ENCODE measurements at places on chromosomes 6 and 20.

GRCh38 chr6:161066511-161066910, 74.9 kb downstream of the MAP3K4 start:
- DNase-seq = no peak

- no peak for DNase-seq
These were observed 261.8 kb upstream of the QKI start for GRCh38 chr6:163152701-163153100.

- DNase-seq = no peak
These were observed 80.7 kb upstream of the CNKSR3 start for GRCh38 chr6:154591234-154591633.

- DNase-seq = no peak
These were observed 122.4 kb downstream of the IPCEF1 start for GRCh38 chr6:154234019-154234772.

- peak; percentile 83 for DNase-seq
These were observed 55.0 kb upstream of the FOXC1 start for GRCh38 chr6:1554476-1555310.

GRCh38 chr6:40440053-40440452, 147.1 kb downstream of the LRFN2 start:
- no peak for DNase-seq

DNA sequence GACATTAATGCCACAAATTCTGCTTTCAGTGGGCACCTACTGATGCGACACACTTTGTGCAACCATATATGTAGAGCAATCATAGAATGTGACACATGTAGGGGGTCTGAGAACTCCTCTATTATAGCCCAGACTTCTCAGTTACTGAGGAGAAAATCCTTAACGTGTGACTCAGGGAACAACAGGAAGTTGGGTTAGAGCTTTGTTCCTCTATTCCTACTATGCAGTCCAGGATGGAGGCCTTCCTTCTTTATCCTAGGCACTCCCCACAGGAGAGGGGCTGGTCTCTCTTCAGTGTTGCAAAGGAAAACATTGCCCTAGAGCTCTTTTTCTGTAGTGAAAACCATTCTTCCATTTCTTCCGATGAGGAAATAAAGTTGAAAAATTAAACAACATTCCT, 39.6 kb upstream of the RCAN2 start:
- no peak for DNase-seq

DNA sequence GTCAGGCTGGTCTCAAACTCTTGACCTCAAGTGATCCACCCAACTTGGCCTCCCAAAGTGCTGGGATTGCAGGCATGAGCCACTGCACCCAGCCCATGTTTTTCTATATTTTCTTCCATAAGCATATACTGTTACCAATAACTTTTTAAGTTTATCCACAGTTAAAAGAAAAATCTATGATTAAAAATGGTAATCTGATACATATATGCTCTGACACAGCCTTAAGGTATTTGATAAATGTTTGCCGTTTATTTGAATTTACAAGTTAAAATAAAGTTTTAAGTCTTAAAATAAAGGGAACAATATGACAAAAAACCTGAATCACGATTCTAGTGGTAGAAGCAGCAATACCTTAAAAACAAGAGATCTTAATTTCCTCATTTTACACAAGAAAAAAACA, 5.2 kb downstream of the STK38 start:
- DNase-seq = no peak

- DNase-seq = no peak
These were observed 34.8 kb upstream of the MYB start for GRCh38 chr6:135146162-135146934.

DNA sequence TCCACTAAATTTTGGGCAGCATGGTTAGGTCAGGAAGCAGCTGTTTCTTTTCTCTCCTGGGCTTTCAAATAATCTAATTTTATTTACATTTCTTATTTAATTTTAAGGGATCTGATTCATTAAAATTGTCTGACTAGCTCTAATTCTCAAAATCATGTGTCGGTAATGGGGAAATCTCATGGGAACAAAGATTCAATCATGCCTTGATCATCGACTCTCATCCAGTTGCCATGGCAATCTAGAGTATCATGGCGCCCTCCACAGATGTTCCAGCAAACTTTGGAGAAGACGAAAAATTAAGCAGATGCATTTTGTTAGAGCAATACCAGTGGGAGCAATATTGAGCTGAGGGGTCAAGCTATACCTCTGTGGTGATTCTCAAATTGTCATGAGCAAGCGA, 358.0 kb upstream of the CDH4 start:
- DNase-seq = no peak

GRCh38 chr20:62458275-62459251, 17.2 kb downstream of the GATA5 start:
- DNase-seq = no peak

DNA sequence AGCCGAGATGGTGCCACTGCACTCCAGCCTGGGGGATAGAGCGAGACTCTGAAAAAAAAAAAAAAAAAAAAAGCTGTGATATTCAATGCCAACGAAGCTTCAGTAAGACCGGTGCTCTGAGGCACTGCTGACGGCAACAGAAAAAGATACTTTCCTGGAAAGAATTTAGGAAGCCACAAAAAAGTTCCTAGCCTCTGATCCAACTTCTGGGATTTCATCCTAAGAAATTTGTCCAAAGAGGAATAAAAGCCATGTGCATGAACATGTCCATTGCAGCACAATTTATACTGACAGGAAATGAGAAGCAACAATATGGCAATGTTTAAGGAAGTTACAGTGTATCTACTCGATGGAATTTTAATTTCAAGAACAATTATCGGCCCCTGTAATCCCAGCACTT, 24.5 kb upstream of the CARMIL1 start:
- no peak for DNase-seq

GRCh38 chr6:34736823-34737222, 20.5 kb upstream of the SNRPC start:
- DNase-seq = no peak

DNA sequence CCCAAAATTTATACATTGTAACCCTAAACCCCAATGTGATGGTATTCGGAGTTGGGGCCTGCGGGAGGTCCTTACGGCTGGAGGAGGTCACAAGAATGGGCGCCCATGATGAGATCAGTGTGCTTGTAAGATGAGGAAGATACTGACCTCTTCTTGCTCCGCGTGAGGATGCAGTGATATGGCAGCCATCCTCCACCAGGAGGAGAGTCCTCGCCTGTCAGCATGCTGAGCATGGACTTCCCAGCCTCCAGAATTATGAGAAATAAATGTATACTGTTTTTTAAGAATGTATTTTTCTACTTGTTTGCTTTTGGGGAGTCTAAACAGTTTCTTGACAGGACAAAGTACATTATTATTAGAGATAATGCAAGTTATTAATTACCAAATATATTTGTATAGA, 8.7 kb upstream of the SYNDIG1 start:
- no peak for DNase-seq

DNA sequence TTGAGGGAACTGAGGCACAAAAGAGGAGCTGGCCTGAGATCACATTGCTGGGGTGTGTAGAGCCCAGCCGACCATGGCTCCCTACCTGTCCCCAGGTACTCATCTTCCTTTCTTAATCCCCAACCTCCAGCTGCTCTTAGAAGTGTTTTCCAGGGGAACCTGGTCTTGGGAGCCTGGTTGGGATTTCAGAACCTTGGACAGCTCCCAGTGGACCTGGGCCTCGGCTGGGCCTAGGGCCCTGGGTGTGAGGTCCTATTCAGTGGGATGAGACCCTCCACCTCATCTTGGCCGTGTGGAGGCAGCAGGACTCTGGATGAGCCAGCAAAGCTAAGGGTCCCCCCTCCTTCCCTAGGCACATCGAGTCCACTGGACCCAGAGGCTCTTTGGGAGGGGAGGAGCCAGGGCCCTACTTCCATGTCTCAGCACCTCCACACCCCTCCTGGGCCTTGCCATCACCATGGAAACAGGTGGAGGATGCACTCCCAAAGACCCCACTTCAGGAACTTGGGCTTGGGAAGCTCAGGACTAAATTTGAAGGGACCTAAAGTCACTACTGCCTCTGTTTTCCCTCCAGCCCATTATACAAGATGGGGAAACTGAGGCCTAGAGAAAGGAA, 38.5 kb downstream of the DLGAP4 start:
- no peak for DNase-seq

DNA sequence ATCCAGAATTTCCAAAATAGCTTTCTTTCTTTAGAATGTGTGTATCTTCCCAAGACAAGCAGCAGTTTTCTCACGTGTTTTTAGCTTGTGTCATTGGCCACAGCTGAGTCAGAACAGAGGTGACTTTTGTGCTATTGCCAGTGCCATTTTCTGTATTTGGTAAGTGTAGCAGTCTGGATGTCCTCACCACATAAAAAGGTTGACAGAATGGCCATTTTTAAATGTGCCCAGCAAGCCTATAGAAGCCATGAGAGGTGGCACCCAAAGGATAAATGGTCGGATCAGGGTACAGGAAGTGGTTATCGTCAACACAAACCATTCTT, 269.5 kb upstream of the HSF2 start:
- no peak for DNase-seq

DNA sequence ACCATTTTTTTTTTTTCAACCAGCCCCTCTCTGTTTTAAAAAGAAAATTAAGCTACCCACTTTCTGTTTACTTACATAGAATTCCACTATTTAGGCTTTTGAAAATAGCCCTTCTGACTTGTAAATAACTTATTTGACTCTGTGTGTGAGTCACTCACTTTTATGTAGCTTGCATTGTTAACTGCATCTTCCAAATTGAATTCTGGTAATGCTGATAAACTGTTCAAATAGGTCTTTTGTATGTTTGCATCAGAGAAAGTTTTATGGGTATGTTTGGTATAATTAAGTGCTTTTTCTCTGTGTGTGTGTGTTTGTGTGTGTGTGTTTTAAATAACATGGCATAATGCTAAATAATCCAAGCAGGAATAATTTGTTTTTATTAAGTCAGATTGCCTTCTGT, 360.1 kb downstream of the PLCB1 start:
- no peak for DNase-seq

- DNase-seq = no peak
These were observed 262.0 kb upstream of the JARID2 start for GRCh38 chr6:14983599-14984518.

DNA sequence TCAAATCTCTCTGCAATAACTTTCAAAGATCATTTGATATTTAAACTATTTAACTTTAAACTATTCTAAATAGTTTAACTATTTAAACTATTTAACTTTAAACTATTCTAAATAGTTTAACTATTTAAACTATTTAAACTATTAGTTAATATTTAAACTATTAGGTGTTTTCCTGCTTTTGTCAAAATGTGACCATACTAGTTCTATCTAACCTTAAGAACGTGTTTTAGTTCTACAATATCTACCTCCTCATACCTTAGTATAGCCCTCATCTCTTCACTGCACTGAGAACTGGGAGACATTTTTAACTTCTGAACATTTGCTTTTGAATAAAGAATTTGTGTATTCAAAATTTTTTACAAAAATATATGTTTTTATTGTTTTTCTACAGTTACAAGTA, 429.1 kb downstream of the ADGRB3 start:
- DNase-seq = no peak

DNA sequence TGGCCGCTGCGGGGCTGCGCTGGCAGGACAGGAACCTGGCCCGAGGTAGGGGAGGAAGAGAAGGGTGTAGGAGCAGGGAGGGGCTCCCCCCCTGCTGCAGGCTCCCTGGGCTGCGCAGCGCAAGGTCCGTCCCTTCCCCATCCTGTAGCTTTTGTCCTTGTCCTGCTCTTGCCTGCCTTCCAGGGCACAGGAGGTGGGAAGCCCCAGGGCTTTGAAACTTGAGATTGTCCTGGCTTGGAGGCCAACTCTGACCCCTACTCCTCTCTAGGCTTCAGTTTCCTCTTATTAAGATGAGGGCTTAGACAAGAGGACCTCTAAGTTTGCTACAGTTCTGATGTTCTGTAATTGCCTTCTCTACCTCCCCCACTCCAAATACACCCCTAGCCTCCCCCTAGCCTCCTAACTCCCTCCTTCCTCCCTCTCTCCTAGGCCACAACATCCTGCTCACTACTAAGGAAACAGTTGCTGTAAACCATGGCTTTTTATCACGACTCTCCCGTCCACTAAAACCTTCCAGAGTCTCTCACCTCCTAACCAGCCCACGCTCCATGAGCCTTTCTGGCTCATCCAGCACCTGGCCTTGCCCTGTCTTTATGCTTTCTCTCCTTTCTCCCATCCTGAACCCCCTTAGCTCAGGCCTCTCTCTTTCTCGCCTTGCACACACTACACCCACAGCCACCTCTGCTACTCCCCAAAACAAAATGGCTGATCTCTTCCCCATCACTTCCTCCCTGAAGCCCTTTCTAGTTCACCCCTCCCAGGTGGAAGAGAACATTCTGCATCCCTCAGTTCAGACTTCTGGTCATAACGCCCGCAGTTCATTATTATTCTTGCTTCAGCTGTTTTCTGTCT, 10.2 kb downstream of the UNC5CL start:
- no peak for DNase-seq

- DNase-seq = no peak
These were observed 172.4 kb downstream of the PLCB4 start for GRCh38 chr20:9241232-9241692.

DNA sequence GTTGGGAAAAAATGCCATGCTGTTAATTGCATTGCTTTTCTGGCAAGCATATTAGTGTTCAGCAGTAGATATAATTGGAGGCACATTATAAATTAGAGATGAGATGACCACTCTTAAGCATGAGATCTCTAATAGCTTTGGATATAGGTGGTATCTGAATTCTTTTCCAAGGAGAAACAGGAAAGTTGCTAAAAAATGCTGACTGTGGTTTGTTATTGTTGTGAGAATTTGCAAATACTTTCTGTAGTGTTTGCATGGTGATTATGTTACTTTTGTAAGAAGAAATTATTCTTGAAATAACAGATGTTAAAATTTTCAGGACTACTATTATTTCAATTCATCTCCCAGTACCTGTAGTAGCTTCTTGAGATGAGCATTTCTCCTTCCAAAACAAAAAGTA, 225.2 kb downstream of the TBC1D7 start:
- no peak for DNase-seq

- no peak for DNase-seq
These were observed 369.7 kb downstream of the CD109 start for GRCh38 chr6:74065705-74066104.

DNA sequence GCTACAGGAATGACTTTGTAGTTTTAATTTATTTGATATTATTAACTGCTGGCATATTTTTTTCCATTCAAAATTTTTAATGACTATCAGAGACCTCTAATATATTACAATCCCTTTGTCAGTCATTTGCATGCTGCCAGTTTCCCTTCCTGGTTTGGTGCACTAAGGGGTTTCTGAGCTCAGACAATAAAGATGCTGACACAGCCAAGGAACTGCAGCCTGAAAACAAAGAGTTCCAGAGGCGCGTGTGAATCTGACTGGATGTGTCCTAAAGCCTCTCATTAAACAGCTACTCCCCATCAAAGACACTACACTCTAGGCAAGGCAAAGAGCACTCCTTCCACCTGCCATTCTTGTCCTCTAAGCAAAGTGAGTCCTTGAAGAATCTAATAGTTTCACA, 116.8 kb upstream of the DST start:
- DNase-seq = no peak

DNA sequence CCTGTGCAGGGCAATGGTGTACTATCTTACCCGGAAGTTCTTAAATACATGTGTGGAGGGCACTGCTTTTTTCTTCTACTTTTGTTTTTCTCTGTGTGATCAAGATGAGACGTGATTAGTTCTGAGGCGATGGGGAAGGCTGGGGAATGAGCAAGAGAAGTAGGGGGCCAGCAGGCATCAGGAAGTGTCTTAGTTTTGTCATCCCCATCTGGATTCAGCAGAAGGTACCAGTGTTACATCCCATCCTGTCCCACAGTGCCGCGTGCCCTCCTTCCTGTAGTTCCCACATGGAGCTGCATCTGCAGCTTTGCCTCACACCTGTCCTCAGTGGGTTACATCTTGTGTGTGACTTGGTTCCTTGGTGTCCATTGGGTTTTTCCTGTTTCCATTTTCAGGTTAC, 86.9 kb downstream of the FNDC1 start:
- DNase-seq = no peak

GRCh38 chr20:18267815-18268214, 20.5 kb upstream of the ZNF133 start:
- no peak for DNase-seq

Data from activated naive CD4-positive, alpha-beta T cell treated with anti-CD3 and anti-CD28 coated beads, Interleukin-2, amount 50 U/mL, for 72 hours (primary cell).